Thoracic aorta endothelial cell (primary cell): ENCODE measurements at places on chromosomes 13 and 19. TPM values are rescaled to one million over a fixed set of nuclear protein-coding genes. Genes with fewer than 3 reads are reported as not detected.

The NPHS1 gene
- not detected in 2 replicates for total RNA-seq

The SGCG gene
- not detected in 2 replicates for total RNA-seq

The ZNF792 gene
- 24.3 and 30.2 TPM in 2 replicates for total RNA-seq

The ARHGEF7 gene
- 182 and 197 TPM in 2 replicates for total RNA-seq

The ZNF563 gene
- total RNA-seq = 0.43 and 1.7 TPM in 2 replicates

The TTC9B gene
- total RNA-seq = not detected in 2 replicates

The FCER2 gene
- total RNA-seq = not detected in 2 replicates

The EFNB2 gene
- total RNA-seq = 84.4 and 109 TPM in 2 replicates
